ENCODE measurements at places on chromosomes 2 and 18.

DNA sequence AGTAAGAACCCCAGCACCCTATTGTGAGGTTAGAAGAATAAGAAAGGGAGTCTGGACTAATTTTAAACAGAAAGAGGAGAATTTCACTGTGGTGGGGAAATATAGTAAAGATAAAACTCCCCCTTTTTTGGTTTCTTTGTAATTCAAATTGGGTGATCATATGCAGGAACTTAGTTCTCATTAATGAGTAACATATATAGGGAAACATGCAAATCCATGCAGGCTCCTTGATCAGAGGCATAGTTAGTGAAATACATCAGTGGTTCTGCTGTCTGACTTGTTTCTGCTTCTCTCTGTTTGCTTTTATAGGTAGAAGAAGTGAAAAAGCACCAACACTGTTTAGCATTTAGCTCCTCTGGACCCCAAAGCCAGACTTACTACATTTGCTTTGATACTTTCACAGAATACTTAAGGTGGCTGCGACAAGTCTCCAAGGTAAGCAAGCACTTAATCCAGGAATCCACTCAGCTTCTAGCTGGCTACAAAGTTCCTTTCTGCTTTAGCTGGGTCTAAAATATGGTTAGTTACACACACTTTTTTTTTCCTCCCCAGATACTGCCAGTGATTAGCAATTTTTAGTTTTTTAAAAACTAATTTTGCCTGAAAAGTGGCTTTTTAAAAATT, 123.2 kb downstream of the PHLPP1 start:
- no peak for DNase-seq

DNA sequence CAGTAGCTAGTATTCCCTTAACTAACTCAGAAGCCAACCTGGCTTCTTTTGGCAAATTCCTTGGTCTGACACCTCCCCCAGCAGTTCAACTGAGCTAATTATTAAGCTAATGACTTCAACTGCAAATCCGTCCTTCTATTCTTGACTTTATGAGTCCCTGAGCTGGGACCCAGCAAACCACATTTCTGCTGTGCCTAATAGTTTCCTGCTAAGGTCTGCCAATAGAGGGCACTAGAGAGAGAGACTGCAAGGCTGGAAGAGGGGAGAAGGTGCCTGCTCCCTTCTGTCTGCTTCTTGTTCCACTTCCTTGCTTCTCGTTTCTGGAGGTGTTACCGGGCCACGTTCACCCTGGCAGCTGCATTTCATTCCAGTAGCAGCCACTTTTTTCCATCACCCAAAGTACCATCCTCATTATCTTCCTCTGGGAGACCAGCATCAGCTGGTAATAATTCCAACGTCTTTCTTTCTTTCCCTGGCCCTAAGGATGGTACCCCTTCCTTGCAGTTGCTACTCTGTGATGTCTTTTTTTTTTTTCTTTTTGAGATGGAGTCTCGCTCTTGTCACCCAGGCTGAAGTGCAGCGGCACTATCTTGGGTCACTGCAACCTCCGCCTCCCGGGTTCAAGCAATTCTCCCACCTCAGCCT, 352.0 kb downstream of the TNS1 start:
- peak; percentile 31 for DNase-seq

- DNase-seq, result peak; percentile 19
Measured at GRCh38 chr2:70123051-70123828, 36.0 kb downstream of the PCBP1 start.

DNA sequence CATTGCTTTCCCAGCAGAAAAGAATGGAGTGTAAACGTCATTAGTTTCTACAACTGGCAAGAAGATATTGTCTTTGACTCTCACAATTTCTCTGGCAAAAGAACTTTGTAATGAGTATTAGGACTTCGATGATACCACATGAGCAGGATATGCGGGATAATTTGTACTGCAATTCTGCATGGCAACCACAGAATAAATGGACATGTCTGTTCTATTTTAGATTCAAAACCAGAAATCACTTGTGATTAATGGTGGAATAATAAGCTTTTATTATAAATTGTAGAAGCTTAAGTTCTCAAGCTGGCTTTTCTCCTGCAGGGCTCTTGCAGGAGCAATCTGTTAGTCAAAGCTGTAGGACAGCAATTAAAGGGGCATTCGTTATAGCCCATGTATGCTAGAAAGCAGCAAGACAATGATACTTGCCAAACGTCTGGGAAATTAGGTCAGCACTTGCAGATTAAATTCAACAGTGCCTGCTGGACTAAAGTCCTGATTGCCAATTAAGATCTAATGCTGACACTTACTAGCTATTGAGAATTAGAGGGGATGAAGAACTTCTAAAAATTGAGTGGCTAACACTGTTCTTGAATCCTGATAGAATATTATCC, 177.9 kb downstream of the PTH2R start:
- no peak for DNase-seq

DNA sequence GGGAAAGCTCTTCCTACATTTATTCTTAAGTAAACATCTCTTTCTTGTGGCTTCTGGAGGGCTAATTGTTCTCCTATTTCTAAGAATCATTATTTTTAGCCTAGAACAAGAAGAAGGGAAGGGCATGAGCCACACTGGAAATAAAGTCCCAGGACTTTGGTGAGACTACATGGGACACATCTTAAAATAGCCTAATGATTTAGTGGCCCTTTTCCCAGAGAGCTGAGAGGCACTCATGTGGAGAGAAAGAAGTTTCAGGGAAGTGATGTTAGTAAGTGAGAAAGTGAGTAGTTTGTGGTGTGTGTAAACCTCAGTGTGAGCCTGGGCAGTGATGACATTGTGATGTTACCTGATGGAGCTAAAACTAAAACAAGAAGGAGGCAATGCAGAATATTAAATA, 14.6 kb downstream of the ITGA4 start:
- no peak for DNase-seq

DNA sequence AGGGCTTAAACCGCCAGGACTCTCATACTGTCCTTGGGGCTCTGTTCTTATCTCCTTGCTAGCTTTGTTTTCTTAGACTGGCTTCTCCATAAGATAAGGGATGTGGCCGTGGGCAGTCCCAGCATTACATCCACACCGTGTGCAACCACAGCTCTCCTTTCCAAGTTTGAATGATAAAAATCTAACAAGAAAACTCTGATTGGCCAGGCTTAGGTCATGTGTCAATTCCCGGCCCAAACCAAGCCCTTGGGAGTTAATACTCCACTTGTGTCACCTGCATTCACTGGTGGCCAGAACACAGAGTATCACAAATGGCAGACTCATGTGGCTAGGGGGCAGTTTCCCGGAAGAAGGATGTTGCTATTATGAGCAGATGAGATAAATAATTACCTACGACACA, 43.2 kb upstream of the KDM3A start:
- DNase-seq, result no peak

GRCh38 chr2:871175-871727, 79.4 kb upstream of the SNTG2 start:
- no peak for DNase-seq

- DNase-seq, result no peak
Measured at GRCh38 chr2:99476629-99477028, 13.2 kb downstream of the REV1 start.

DNA sequence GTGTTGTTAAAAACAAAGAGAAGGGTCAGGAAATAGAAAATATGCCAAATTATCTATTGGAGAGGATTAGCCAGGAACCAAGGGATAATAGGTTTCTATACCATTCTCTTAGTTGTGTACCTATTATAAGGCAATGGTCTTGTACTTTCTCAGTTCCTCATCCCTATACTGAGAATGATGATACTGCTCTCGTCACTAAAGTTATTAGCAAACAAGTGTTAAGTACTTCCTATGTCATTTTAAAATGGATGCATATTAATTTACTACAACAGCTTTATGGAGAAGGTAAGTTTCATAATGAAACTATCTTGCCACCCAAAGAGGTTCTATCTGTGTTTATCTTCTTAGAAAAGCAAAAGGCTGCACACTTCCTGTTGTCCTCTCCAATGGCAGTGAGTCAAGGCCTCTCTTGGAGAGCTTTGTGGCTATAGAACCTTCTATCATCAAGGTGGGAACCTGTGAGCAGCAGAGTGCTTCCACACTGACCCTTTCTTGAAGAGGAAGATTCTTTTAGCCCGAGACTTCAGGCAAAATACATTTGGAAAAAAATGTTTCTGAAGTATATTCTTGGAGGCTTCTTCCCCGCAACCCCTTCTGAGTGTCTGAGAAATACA, 460.7 kb upstream of the FANCL start:
- no peak for DNase-seq

GRCh38 chr18:22213333-22213973, 44.1 kb downstream of the GATA6 start:
- peak; percentile 79 for DNase-seq

GRCh38 chr2:96872591-96873349, 2.9 kb upstream of the SEMA4C start:
- no peak for DNase-seq

DNA sequence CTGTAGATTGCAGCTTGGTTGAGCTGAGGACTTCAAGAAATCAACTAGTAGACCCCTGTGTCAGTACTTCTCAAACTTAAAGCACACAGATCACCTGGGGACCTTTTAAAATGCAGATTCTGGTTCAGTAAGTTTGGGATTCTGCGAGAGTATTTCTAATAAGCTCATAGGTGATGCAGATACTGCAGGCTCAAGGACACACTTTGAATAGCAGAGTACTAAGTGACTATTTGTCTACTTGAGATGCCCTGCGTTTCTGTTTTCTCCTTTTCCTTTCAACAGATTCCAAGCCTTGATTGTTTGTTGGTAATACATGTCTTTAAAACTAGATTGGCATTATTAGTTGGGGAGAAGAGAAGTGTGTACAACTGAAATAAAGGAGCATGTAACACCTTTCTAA, 6.7 kb downstream of the MIB1 start:
- DNase-seq, result no peak

GRCh38 chr18:67715567-67715966, 199.0 kb upstream of the DSEL start:
- DNase-seq, result no peak

- no peak for DNase-seq
Measured at GRCh38 chr2:26251893-26252292, 7.2 kb downstream of the HADHB start.

GRCh38 chr2:127220102-127220767, at the start of gene CYP27C1:
Gene CYP27C1, minus strand, starts transcription at chr2:127220299. Its CDS starts 29 bp downstream, at chr2:127220270.
- no peak for DNase-seq

GRCh38 chr2:141565597-141565996, 565.2 kb downstream of the LRP1B start:
- DNase-seq, result no peak

GRCh38 chr2:149023091-149023490, 15.4 kb upstream of the LYPD6B start:
- no peak for DNase-seq

DNA sequence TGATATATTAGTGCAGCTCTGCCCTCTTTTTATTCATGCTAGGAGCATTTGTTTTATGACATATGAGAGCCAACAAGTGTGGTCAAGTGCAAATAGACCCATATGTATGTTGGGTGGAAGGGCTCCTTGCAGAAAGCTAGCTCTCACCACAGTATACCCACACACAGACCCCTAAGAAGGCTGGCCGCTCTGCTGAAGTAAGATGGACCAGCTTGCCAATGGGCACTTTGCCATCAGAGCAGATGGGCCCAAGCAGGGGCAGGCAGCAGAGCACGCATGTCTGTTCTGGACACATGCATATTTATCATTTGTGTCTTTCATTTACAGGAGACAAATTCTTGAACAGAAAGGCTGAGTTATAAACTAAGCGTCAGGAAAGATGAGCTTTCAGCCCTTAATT, 187.5 kb upstream of the DTNA start:
- no peak for DNase-seq

GRCh38 chr18:54135216-54135615, 89.3 kb downstream of the MBD2 start:
- DNase-seq, result no peak

DNA sequence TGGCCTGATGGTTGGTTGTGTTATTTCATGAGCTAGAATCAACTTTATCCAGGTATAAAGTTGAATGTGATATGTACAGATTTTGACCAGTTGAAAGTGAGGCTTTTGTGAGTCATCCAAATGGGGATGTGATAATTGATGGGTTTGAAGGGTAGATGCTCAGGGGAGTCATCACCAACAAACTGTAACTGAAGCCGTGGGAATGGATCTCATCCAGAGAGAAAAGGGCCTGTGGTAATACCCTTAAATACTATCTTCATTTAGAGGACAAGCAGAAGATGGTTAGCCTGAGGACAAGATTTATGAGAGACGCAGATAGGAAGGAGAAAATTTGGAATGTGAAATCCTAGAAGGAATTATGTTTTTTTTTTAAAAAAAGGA, 90.5 kb upstream of the MYO3B start:
- DNase-seq, result no peak
